ENCODE measurements at places on chromosomes 5 and 9. TPM values are rescaled to one million over a fixed set of nuclear protein-coding genes. Genes with fewer than 3 reads are reported as not detected.

GRCh38 chr5:173663352-173664153 lies 47.1 kb upstream of the BOD1 start:
- H3K36me3 ChIP-seq = no peaks in the 10 kb centered on the region
- no peaks in the 10 kb centered on the region for H3K4me1 ChIP-seq
- no peak overlapping the region for H3K27ac ChIP-seq
- H3K4me3 ChIP-seq = no peak overlapping the region
- DNase-seq = no peak

- H3K4me1 ChIP-seq = no peaks in the 10 kb centered on the region
- no peak overlapping the region for H3K4me3 ChIP-seq
- H3K36me3 ChIP-seq = no peaks in the 10 kb centered on the region
- peaks cover 1% of the 10 kb centered on the region for H3K27me3 ChIP-seq
- H3K27ac ChIP-seq = no peak overlapping the region
Measured at GRCh38 chr9:78539904-78540303, 243.0 kb downstream of the PSAT1 start.

DNA sequence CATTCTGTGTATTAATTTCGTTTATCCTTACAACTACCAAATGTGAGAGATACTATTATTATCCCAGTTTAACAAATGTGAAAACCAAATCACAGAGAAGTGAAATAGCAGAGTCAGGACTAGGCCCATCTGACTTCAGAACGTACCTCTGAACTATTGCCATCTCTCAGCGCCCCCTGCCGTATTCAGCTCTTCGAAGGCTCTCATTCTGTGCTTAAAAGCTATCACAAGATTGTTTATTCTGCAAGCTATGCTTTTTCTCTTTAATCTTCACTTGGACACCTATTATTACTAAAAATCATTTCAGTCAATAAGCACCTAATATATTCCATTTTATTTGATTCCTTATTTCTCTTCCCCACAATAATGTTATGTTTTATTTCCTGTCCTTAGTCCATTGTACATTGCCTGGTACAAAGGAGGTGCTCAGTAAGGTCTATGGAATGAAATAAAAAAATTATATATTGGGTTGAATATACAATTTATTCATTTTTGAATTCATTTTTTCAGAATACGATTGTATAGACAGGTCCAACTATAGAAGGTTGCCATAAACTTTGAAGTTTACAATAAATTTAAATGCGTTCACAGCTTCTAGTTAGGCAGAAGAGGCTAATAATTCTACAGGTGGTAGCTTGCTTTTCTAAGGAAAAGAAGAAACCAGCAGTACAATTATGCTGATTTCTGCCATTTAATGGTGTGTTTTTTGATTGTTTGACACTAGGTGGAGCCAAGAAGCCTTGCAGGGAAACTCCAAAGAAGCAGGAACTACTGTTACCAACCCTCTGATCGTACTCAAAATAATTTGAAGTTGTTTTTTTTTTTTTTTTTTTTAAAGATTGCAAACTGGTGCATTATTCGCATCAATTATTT lies 202.2 kb upstream of the DMRTA1 start:
- DNase-seq = peak; percentile 53
- H3K4me1 ChIP-seq = peaks cover 22% of the 10 kb centered on the region
- peaks cover 28% of the 10 kb centered on the region for H3K27me3 ChIP-seq

GRCh38 chr5:6221141-6221626 lies 157.2 kb downstream of the MED10 start:
- H3K27me3 ChIP-seq = peaks cover 2% of the 10 kb centered on the region
- H3K27ac ChIP-seq = no peak overlapping the region
- H3K4me3 ChIP-seq = no peak overlapping the region
- no peak for DNase-seq
- no peaks in the 10 kb centered on the region for H3K36me3 ChIP-seq

- H3K27ac ChIP-seq = no peak overlapping the region
- no peak for DNase-seq
- no peaks in the 10 kb centered on the region for H3K36me3 ChIP-seq
- no peak overlapping the region for H3K4me3 ChIP-seq
- H3K4me1 ChIP-seq = no peaks in the 10 kb centered on the region
- H3K27me3 ChIP-seq = no peaks in the 10 kb centered on the region
Measured at GRCh38 chr5:142342128-142342981, 17.5 kb upstream of the SPRY4 start.

DNA sequence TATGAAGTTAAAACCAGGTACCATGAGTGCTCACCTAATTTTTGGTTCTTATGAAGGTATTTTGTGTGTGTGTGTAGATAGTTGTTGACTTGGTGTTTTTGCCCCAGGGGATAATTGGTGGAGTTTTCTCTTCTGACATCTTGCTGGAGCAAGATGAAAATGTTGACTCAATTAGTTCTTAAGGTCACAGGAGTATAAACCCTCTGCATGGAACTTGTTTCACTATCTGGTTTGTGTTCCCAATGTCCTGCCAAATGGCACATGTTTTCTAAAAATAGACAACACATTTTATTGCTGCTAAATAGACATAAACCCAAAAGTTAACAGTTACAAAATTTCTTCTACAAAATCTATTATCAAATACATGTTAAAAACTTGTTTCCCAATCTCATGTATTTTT lies 180.9 kb downstream of the FAM170A start:
- H3K4me1 ChIP-seq = no peaks in the 10 kb centered on the region
- no peak overlapping the region for H3K4me3 ChIP-seq
- no peak overlapping the region for H3K27ac ChIP-seq
- no peak for DNase-seq
- no peaks in the 10 kb centered on the region for H3K36me3 ChIP-seq

DNA sequence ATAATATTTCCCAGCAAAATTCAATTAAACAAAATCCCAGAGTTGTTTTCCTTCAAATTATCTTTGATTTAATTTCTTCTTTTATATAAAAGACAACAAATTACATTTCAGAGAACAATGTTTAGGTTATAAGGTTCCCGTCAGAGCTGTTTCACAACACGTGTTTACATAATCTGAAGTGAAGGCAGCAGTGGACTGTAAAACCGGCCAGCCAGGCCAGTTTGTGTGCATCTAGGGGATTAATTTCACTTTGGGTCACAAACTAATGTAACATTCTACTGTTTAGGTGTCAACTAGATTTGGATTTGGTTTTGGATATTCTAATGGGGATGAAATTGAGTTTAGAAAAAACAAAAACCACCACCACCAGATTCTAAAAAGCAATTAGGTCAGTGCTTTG lies 86.5 kb upstream of the PLPP1 start:
- no peak overlapping the region for H3K4me3 ChIP-seq
- H3K4me1 ChIP-seq = peaks cover 3% of the 10 kb centered on the region
- no peaks in the 10 kb centered on the region for H3K36me3 ChIP-seq
- H3K27ac ChIP-seq = no peak overlapping the region
- no peak for DNase-seq

GRCh38 chr5:58363461-58364249 lies 96.2 kb downstream of the PLK2 start:
- no peak overlapping the region for H3K27ac ChIP-seq
- H3K4me3 ChIP-seq = no peak overlapping the region
- no peak for DNase-seq
- peaks cover 6% of the 10 kb centered on the region for H3K27me3 ChIP-seq
- no peaks in the 10 kb centered on the region for H3K36me3 ChIP-seq
- no peaks in the 10 kb centered on the region for H3K4me1 ChIP-seq

DNA sequence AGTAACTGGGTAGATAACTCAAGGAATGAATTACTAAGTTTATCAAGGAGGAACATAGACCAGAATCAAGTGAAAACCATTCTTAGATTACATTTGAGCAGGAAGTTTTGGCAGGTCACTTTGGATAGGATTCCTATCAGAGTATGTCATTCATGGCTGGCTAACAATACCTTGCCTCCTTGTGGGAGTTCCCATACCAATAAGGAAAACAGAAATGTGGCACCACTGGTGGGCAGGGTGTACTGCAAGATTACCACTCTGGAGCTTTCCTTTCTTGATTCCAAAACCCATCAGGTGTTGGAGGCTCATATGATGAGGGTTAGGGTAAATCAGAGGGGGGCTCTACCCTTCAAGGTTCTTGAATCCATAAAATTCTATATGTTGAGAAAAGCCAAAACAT lies 18.6 kb upstream of the SPATA31D1 start:
- H3K4me3 ChIP-seq = no peak overlapping the region
- H3K36me3 ChIP-seq = no peaks in the 10 kb centered on the region
- no peak overlapping the region for H3K27ac ChIP-seq
- H3K4me1 ChIP-seq = no peaks in the 10 kb centered on the region
- no peaks in the 10 kb centered on the region for H3K27me3 ChIP-seq

- no peaks in the 10 kb centered on the region for H3K27me3 ChIP-seq
- H3K4me1 ChIP-seq = peaks cover 9% of the 10 kb centered on the region
- no peak for DNase-seq
Measured at GRCh38 chr5:127085371-127085770, 12.1 kb upstream of the C5orf63 start.

- H3K4me1 ChIP-seq = peaks cover 4% of the 10 kb centered on the region
- DNase-seq = no peak
- no peaks in the 10 kb centered on the region for H3K36me3 ChIP-seq
- H3K4me3 ChIP-seq = no peak overlapping the region
Measured at GRCh38 chr9:88766778-88767503, 224.3 kb upstream of the S1PR3 start.

DNA sequence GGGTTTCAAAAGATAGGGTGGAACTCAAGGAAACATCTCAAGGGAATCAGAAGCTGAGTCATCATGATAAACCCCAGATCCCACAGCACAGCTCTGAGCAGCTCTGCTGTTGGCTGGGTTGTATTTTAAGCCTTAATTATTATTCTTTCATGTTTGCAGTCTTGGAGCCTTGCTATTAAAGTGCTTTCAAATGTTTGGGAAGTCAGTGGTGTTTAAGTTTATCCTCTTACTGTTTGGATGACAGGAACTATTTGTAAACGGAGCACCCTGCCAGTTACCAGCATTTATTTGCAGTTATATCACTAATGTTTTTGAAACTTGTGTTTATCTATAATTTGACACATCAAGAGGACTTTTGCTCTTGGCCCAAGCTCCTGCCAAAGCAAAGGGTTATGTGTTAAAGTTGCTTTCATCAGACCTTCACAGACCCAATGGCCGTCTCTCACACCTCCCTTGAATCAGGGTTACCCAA lies 141.1 kb upstream of the SPDL1 start:
- H3K27me3 ChIP-seq = no peaks in the 10 kb centered on the region
- no peak for DNase-seq
- H3K4me1 ChIP-seq = no peaks in the 10 kb centered on the region
- no peak overlapping the region for H3K4me3 ChIP-seq

- H3K4me1 ChIP-seq = no peaks in the 10 kb centered on the region
- no peak overlapping the region for H3K27ac ChIP-seq
- no peak overlapping the region for H3K4me3 ChIP-seq
- H3K27me3 ChIP-seq = peaks cover 15% of the 10 kb centered on the region
- DNase-seq = no peak
- H3K36me3 ChIP-seq = no peaks in the 10 kb centered on the region
Measured at GRCh38 chr9:100419166-100419565, 7.8 kb upstream of the MSANTD3 start.

GRCh38 chr5:50292735-50293394 lies 148.2 kb downstream of the EMB start:
- no peaks in the 10 kb centered on the region for H3K4me1 ChIP-seq
- H3K27ac ChIP-seq = no peak overlapping the region
- no peak for DNase-seq
- peaks cover 11% of the 10 kb centered on the region for H3K27me3 ChIP-seq
- H3K36me3 ChIP-seq = peaks cover 9% of the 10 kb centered on the region

DNA sequence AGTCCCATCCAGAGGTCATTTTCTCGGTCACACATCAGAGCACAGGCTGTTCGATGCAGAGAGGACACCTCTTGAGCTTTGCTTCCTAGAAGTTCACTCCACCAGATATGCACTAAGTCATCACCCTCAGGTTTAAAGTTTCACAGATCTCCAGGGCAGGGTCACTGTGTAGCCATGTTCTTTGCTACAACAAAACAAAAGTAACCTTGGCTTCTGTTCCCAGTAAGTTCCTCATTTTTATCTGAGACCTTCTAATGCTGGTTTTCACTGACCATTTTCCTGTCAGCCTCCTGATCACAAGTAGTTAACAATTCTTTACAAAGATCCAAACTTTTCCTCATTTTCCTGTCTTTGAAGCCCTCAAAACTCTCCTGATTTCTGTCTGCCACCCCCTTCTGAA lies 97.5 kb upstream of the CTSV start:
- H3K27ac ChIP-seq = no peak overlapping the region
- H3K4me1 ChIP-seq = no peaks in the 10 kb centered on the region
- H3K27me3 ChIP-seq = no peaks in the 10 kb centered on the region
- no peaks in the 10 kb centered on the region for H3K36me3 ChIP-seq
- no peak for DNase-seq

GRCh38 chr5:180684623-180685161 lies 35.3 kb upstream of the FLT4 start:
- no peak overlapping the region for H3K27ac ChIP-seq
- H3K4me3 ChIP-seq = no peak overlapping the region
- DNase-seq = no peak
- H3K4me1 ChIP-seq = peaks cover 54% of the 10 kb centered on the region
- no peaks in the 10 kb centered on the region for H3K36me3 ChIP-seq

GRCh38 chr5:77545285-77545684 lies 53.2 kb upstream of the WDR41 start:
- H3K36me3 ChIP-seq = no peaks in the 10 kb centered on the region
- H3K27me3 ChIP-seq = peaks cover 18% of the 10 kb centered on the region
- H3K4me3 ChIP-seq = no peak overlapping the region
- no peaks in the 10 kb centered on the region for H3K4me1 ChIP-seq

DNA sequence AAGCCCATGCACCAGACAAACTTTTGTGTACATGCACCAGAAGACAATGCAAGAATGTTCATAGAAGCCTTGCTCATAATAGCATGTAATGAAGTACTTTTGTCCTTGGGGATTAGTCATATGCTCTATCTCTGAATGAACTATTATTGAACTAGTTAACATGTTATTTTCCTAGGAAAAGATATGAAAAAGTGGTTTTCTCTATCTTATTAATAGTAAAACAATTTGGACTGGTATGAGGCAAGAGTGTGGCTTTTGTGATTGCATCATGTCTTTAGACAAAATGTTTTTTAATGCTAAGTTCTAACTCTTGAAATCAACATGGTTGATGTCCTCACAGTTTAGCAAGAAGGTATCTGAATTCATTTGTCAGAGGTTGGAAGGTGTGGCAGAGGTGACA lies 55.7 kb upstream of the SPDL1 start:
- no peaks in the 10 kb centered on the region for H3K36me3 ChIP-seq
- H3K27me3 ChIP-seq = peaks cover 32% of the 10 kb centered on the region
- DNase-seq = no peak
- H3K4me3 ChIP-seq = no peak overlapping the region
- H3K4me1 ChIP-seq = no peaks in the 10 kb centered on the region

The SLC4A9 gene
- total RNA-seq = 0.73 TPM

The PCDHB15 gene
- total RNA-seq = not detected

The PDE8B gene
- total RNA-seq = not detected

The GPR150 gene
- total RNA-seq = 0.37 TPM

The BAAT gene
- not detected for total RNA-seq

The SLC23A1 gene
- 0.53 TPM for total RNA-seq

The BNIP1 gene
- total RNA-seq = 24.2 TPM

The ARL15 gene
- total RNA-seq = 6.7 TPM

The ZNF367 gene
- total RNA-seq = 22.0 TPM

The CNOT6 gene
- 34.4 TPM for total RNA-seq

The IFNA13 gene
- not detected for total RNA-seq

The BARHL1 gene
- total RNA-seq = not detected
